ENCODE measurements at places on chromosomes 13 and 19.

- DNase-seq: no peak
Observed at GRCh38 chr19:9967326-9967725, 31.0 kb upstream of the OLFM2 start.

GRCh38 chr13:43579321-43579720 lies 207.5 kb downstream of the ENOX1 start:
- no peak for DNase-seq

DNA sequence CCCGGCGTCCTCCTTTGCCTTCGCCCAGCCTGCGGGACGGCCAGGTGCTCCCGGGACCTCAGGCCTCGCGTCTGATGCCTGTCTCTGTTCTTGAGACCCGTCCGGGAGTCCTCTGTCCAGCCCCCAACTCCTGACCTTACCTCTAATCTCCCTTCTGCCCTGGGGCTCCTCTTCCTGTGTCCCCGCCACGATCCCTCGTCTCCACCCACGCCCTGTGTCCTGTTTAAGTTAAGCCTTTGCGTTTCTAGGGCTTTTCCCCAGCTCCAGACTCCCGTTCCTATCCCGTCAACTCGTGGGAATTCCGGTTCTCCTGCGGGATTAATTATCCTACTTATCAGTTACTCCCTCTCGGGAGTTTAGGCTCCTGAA lies 686 bp downstream of the LENG8 start:
- no peak for DNase-seq

DNA sequence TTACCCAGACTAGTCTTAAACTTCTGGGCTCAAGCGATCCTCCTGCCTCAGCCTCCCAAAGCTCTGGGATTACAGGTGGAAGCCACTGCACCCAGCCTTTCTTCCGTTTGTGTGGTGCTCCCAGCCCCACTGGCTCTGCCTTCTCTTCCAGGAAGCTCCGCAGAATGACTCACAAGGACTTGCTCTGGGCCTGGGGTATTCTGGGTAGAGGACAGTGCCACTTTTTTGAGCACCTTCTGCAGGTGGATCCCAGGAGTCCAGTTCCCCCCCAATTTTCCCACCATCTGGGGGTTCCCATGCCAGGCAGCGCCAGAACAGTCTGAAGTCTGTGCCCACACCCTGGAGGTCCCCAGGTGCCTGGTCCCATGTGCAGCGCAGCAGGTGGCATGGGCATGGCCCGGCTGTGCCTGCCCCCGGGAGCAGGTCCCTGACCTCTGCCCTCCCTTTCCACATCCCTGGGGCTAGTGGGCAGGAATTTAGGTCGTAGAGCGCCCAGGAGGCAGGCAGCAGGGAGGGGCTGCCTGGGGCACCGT lies 1.6 kb downstream of the REEP6 start:
- DNase-seq: no peak

DNA sequence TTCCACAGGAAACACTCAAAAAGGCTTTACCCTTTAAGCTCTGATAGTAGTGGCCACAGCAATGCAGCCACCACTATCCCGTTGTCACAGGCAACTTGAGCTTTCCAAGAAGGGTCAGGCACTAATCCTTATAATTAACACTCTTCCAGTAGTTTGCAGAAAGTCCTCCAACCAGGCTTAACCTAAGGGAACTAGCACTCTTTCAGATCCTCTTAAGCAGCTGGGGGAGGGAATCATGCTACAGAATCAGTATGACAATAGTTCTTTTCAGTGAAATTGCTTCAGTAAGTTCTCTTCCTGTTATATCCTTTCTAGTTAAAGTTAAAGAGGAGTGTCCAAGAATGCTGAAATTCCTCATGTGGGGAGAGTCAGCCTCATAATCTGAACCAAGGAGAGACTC lies 82.2 kb downstream of the TNFSF11 start:
- DNase-seq: no peak

GRCh38 chr13:30119476-30119875 lies 187.9 kb downstream of the KATNAL1 start:
- DNase-seq: no peak

DNA sequence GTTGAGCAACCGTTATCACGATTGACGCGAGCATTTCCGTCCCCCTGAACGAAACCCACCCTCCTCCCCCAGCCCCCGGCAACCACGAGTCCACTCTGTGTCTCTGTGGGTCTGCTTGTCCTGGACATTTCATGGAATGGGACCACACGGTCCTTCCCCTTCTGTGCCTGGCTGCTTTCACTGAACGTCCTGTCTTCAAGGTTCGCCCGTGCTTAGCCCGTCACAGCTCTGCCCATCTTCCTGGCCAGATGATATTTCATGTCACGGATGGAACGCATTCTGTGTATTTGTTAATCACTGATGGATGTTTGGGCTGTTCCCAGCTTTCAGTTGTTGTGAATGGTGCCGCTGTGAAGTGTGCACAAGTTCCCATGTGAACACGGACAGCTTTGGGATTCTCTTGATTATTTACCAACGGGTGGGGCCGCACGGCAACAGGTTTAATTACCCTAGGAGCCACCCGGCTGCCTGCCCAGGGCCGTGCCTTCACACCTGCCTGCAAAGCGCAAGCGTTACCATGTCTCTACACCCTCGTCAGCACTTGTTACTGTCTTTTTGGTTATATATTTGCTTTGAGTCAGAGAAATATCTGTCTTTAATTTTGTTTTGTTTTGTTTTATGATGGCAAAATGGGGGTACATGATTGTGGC lies 42.5 kb downstream of the RASA3 start:
- no peak for DNase-seq

Measured in activated T-helper 1 cell treated with Interleukin-2 at 50 U/mL for 16 hours (primary cell).